ENCODE measurements at places on chromosomes 6 and 20. TPM values are rescaled to one million over a fixed set of nuclear protein-coding genes. Genes with fewer than 3 reads are reported as not detected.

The ZNF334 gene
- total RNA-seq: 1.7 TPM

The DTNBP1 gene
- 15.1 TPM for total RNA-seq

The GPLD1 gene
- total RNA-seq: 0.45 TPM

The BMP7 gene
- not detected for total RNA-seq

The KIF25 gene
- 0.05 TPM for total RNA-seq

The APCDD1L gene
- total RNA-seq: 5.7 TPM

The EMILIN3 gene
- not detected for total RNA-seq

The LY6G6D gene
- total RNA-seq: not detected

The KIF3B gene
- total RNA-seq: 25.0 TPM

The CLVS2 gene
- not detected for total RNA-seq

The BANF2 gene
- total RNA-seq: not detected

The RAMACL gene
- 0.75 TPM for total RNA-seq

The CCHCR1 gene
- total RNA-seq: 12.9 TPM

The HSPA1B gene
- 197 TPM for total RNA-seq

The SYNDIG1 gene
- total RNA-seq: not detected

The FKBP5 gene
- total RNA-seq: 146 TPM

The ADGRF4 gene
- 0.10 TPM for total RNA-seq

The VNN1 gene
- 2.2 TPM for total RNA-seq

The SLC17A3 gene
- 5.6 TPM for total RNA-seq

The FNDC11 gene
- total RNA-seq: 0.85 TPM

The ASIP gene
- not detected for total RNA-seq

The FAM50B gene
- total RNA-seq: 4.7 TPM

The OTOR gene
- total RNA-seq: not detected
